K562 (cell line): ENCODE measurements at places on chromosomes 5 and 9. TPM values are rescaled to one million over a fixed set of nuclear protein-coding genes. Genes with fewer than 3 reads are reported as not detected.

The CCDC187 gene
- total RNA-seq = 0.02 TPM in 1 of 2 replicates, not detected in the other

GRCh38 chr5:171549274-171549673 is 129.8 kb downstream of the FGF18 start:
- peaks cover 18% of the 10 kb centered on the region; the same call in 2 of the 3 replicates for H3K27me3 ChIP-seq
- H3K4me1 ChIP-seq = no peaks in the 10 kb centered on the region
- no peaks in the 10 kb centered on the region for H3K36me3 ChIP-seq
- no peak overlapping the region for H3K4me3 ChIP-seq
- no peak for DNase-seq

The MEIKIN gene
- not detected in 2 replicates for total RNA-seq

GRCh38 chr9:127395497-127396252 is 1.3 kb upstream of the SLC2A8 start:
- H3K27ac ChIP-seq = no peak overlapping the region
- H3K36me3 ChIP-seq = no peaks in the 10 kb centered on the region
- no peak overlapping the region for H3K4me3 ChIP-seq
- DNase-seq = no peak

- no peak overlapping the region for H3K27ac ChIP-seq
- DNase-seq = no peak
- H3K36me3 ChIP-seq = no peaks in the 10 kb centered on the region
- no peaks in the 10 kb centered on the region for H3K4me1 ChIP-seq
- H3K4me3 ChIP-seq = no peak overlapping the region
- H3K27me3 ChIP-seq = peaks cover 13% of the 10 kb centered on the region; the same call in 1 of the 2 replicates
Measured at GRCh38 chr9:89466451-89467277, 31.2 kb downstream of the SEMA4D start.

DNA sequence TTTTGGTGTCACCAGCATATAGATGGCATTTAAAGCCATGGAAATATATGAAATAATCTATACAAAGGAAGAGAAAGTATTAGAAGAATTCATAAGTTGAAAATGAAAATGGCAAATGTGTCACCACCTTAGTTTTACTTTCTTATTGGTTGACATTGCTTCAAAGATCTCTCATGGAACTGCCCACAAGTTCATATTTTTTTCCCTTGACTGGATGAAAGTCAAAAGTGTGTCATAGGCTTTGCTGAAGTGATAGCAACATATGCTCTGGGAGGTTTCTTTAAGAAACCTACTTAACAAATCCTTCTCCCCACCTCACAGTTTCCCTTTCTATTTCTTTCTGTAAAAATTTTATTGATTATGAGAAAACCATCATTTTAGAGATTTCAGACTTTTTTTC is 127.2 kb downstream of the VPS13A start:
- no peak overlapping the region for H3K4me3 ChIP-seq
- no peaks in the 10 kb centered on the region for H3K4me1 ChIP-seq
- H3K27me3 ChIP-seq = no peaks in the 10 kb centered on the region
- no peak for DNase-seq
